ENCODE measurements at places on chromosomes 1 and 21.

- no peak for DNase-seq
Observed at GRCh38 chr21:33760641-33761440, 118.5 kb downstream of the ITSN1 start.

DNA sequence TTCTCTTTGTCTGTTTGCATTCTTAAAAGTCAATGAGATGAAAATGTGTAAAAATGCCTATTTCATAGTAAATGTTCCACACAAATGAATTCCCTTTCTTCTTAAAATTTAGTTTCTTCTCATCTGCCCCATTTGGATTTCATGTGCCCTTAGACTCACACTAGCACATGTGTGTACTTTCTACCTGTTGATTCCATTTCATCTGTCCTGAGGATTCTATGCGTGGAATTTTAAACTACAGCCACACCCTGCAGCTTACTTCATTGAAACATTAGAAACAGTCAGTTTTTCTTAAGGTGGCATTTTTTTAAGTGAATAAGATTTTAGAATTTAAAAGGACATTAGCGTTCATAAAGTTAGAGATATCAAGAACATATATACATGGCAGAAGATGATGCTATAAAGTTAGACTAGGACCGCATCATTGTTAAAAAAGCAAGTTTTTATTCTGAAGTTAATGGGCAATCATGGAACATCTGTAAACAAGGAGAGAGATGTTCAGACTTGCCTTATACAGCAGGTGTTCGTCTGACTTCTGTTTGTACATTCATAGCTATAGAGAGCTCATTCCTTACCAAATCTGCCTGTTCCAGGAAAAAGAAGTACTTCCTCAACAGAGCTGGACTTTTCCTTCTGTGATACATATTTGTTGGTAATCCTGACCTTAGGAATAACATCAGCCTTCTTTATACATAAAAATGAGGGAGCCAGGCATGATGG is 3.9 kb upstream of the TUT4 start:
- DNase-seq = no peak

- DNase-seq = no peak
Observed at GRCh38 chr1:213159376-213159775, 108.3 kb downstream of the RPS6KC1 start.

GRCh38 chr1:159916242-159917051 is 8.9 kb downstream of the TAGLN2 start:
- DNase-seq = peak; percentile 84

DNA sequence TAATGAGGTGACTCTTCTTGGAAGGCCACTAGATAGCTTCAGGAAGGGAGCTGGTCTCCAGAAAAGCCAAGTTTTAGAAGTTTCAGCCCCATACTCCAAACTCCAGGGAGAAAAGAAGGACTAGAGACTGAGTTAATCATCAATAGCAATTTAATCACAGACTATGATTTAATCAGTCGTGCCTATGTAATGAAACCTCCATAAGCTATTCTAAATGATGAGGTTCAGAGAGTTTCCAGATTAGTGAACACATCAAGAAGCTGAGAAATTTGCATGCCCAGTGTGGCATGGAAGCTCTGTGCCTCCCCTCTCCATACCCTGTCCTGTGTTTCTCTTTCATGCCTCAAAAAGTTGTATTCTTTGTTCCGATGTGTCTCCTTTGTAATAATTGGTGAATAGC is 49.2 kb upstream of the CCDC190 start:
- no peak for DNase-seq

GRCh38 chr1:209202830-209203532 is 380.5 kb upstream of the CAMK1G start:
- DNase-seq = peak; percentile 66

- no peak for DNase-seq
Observed at GRCh38 chr1:170012920-170013319, 61.6 kb downstream of the KIFAP3 start.

- no peak for DNase-seq
Observed at GRCh38 chr1:154145986-154146385, 8.9 kb downstream of the NUP210L start.

- DNase-seq = no peak
Observed at GRCh38 chr1:38370716-38371504, 324.3 kb upstream of the POU3F1 start.

GRCh38 chr1:61301824-61302657 is 219.7 kb downstream of the NFIA start:
- DNase-seq = no peak

DNA sequence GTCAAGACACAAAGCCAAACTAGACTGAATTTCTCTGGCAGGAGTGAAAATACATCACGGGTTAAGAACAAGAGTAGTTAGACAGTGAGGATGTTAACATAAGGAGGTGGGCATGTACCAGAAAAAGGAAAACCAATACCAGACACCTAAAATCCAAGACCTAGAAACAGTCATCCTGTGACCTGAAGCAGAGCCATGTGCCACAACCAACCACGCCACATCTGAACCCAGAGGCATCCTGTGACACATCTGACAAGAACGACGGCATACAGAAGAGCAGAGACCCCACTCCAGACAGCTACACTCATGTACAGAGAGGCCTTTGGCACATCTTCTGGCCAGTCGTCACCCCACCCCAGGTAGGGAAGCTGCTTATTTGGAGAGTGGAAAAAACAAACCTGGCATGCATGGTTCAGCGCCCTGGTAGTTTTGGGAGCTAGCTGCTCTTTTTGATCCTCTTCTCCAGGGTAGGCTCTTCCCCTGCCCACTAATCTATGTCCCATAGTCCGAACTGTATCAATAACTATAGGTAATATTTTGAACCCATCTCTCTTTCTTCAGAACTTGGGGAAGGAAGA is 72.1 kb downstream of the SLC45A1 start:
- DNase-seq = no peak

- no peak for DNase-seq
Observed at GRCh38 chr1:182395906-182396305, 4.3 kb upstream of the GLUL start.

- no peak for DNase-seq
Observed at GRCh38 chr1:186735463-186735862, 55.2 kb upstream of the PTGS2 start.

GRCh38 chr1:88873737-88874349 is 17.5 kb downstream of the GTF2B start:
- DNase-seq = no peak

- DNase-seq = no peak
Observed at GRCh38 chr1:25559031-25559430, 15.6 kb downstream of the LDLRAP1 start.

GRCh38 chr1:178145605-178146004 is 51.7 kb downstream of the RASAL2 start:
- no peak for DNase-seq

DNA sequence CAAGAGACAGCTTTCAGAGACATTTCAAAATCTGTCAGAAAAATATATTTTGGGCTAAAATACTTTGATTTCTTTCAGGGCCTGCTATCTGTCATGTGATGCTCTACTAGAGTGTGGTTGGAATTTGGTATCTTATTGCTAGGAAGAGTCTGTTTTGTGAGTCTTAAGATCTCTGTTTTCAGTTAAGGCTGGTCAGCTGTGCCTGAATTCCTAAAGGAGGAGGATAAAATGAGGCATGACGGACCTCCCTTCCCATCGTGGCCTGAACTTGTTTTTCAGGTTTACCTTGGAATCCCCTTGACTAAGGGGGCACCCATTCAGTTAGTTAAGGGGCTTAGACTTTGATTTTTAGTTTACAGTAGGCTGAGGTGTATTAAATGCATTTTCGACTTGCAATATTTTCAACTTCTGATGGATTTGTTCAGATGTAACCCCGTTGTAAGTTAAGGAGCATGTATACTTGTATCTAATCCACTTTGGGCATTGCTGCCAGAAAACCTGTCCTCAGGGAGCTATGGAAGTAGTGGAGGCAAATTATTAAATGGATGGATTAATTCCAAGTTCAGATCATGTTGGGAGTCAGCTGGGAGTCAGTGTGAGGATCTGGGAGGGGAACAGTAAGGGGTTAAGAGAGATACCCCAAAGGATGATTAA is 18.3 kb downstream of the CAPN2 start:
- no peak for DNase-seq

GRCh38 chr1:187516874-187517273 is 688.1 kb downstream of the PLA2G4A start:
- no peak for DNase-seq

- DNase-seq = peak; percentile 91
Observed at GRCh38 chr1:26164036-26164860, 4.5 kb downstream of the C1orf232 start.

DNA sequence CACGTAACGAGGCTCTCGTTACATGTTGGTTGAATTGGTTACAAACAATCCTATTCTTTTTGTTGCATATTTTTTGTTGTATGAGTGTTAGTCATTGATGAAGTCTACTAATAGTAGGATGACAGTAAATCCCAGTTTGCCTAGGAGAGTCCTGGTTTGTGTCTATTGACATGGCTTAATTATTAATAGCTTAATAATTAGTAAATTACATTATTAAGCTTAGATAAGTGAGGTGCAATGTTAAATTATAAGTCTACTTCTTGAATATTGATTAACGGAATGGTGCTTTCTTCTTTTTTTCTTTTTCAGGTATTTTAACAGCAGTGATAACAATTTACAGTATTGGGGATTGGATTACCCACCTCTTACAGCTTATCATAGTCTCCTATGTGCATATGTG is 34.5 kb downstream of the ALG6 start:
- no peak for DNase-seq

- DNase-seq = no peak
Observed at GRCh38 chr21:41746744-41747006, 20.2 kb downstream of the RIPK4 start.

DNA sequence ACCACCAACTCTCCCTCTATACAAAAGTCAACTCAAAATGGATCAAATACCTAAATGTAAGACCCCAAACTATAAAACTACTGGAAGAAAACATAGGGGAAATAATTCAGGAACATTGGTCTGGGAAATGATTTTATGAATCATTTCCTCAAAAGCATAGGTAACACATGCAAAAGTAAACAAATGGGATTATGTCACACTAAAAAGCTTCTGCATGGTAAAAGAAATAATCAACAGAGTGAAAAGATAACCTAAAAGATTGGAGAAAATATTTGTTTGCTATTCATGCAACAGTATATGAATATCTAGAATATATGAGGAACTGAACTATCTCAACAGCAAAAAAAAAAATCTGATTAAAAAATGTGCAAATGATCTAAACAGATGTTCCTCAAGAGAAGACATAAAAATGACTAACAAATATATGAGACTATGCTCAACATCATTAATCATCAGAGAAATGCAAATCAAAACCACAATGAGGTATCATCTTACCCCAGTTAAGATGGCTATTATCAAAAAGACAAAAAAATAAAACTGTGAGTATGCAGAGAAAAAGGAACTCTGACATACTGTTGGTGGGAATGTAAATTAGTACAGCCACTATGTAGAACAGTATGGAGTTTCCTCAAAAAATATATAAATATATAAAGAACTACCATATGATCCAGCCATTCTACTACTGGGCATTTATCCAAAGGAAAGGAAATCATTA is 47.8 kb downstream of the VCAM1 start:
- DNase-seq = no peak

- DNase-seq = no peak
Observed at GRCh38 chr1:25113731-25114130, 118.6 kb downstream of the SYF2 start.

DNA sequence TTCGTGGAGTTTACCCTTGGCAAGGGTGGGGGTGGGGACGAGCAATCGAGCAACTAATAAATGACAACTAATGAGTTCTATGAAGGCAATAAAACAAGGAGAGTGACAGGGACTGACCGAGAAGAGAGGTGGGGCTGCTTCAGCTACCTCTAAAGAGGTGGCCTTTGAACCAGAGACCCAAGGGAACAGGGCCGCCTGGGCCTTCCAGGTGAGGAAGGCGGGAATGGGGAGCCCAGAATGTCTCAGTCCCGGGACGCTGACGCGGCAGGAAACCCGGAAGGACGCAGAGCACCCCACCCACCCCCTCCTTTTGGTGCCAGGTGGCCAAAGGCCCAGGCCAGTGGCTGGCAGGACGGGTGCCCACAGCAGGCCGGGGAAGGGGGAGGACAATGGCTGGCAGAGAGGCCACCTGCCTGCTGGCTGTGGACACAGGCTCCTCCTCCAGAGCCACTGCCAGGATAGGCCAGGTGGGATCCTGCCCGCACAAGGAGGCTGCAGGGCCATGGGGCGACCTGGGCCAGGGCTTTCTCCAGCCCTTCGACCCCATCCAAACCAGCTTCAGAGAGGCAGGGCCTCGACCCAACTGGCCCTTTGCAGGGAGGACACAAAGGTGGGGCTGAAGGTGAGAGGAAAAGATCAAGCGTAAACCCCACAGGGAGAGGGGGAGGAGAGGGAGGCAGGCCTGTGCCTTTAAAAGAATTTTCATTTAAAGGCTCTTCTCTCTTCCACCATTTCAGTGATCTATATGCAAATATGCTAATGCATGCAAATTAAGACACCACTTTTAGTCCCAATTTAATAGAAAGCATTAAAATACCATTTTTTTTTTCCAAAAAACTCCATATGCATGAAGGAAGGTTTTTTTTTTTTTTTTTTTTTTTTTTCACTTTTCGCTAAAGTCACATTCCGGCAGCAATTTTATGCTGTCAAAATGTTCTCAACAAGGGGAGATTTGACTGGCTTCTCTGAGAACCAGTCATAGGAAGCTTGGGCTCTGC is 58.1 kb downstream of the CASZ1 start:
- no peak for DNase-seq

DNA sequence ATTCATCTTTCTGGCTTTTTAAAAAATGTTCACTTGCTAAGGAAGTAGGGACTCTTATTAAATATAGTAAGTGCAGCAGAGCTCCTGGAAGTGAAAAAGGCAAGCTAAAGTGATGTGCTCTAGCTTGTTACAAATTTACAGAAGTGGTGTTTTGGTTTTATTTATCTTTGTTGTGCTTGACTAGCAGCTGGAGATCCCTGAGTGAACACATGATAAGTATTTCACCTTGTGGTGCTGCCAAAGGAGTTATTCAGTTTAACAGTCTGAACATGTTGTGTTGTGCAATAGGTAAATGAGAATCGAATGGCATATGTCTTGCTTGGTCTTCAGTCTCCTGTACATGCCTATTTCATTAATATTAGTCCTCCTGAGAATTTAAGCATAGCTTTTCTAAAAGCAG is 315.7 kb downstream of the TPR start:
- no peak for DNase-seq

GRCh38 chr21:46116189-46116775 is 18.4 kb downstream of the COL6A2 start:
- no peak for DNase-seq

- DNase-seq = no peak
Observed at GRCh38 chr1:202145068-202145743, 669 bp upstream of the ARL8A start.

GRCh38 chr1:184242507-184242943 is 144.3 kb upstream of the C1orf21 start:
- peak; percentile 77 for DNase-seq

- DNase-seq = no peak
Observed at GRCh38 chr1:171173069-171173468, 12.0 kb upstream of the FMO2 start.

- no peak for DNase-seq
Observed at GRCh38 chr1:210025870-210026269, 87.9 kb downstream of the SYT14 start.

- DNase-seq = peak; percentile 51
Observed at GRCh38 chr1:197471248-197471985, 203.4 kb downstream of the CRB1 start.

- peak; percentile 81 for DNase-seq
Observed at GRCh38 chr1:162391790-162392563, 10.4 kb downstream of the C1orf226 start.

- DNase-seq = no peak
Observed at GRCh38 chr1:225435487-225435886, 7.6 kb upstream of the LBR start.

All from neural progenitor cell (in vitro differentiated cells).